ENCODE measurements at places on chromosomes 4 and X.
A peak's percentile ranks its signal among the peaks of the same experiment; 100 is the strongest.

GRCh38 chr4:4865705-4866123 is 6.2 kb downstream of the MSX1 start:
- DNase-seq: no peak

DNA sequence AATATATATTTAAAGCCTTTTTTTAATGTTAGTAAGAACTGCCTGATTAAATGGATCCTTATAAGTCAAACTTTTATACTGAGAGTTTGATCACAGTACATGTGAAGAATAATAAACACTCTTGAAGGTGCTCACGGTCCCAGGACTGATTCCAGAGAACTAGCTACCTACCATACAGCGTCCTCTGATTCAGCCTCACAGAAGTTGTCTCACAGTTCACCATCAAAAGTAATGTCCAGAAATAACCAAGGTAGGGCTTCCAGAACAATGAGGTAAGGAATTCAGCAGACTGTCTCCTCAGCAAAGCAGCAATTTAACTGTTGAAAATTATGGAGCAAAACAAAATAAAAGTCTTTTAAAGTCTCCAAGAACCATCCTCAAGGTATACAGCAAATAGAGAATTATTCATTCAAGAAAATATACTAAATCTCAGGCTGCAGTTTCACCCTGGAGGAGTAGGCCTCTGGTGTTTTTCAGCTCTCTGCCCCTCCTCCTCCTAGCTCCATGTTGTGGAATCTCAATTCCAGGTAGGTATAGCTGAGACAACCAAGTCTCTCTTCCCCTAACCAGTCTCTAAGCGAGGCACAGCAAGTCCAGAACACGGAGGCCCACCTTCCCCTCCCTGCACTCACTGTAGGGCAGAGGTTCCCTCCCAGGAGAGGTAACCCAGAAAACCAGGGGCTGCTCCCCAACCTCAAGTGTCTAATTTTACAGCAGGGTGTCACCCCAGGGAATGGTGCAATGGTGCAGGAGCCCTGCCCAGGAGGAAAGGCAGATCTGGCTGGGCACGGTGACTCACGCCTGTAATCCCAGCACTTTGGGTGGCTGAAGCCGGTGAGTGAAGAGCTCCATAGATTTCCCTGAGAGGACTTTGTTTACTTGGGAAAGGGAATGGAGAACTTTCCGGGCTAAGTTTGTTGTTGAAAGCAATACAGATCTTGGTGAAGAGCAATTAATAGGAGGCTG is 28.6 kb downstream of the FAM241A start:
- no peak for DNase-seq

- no peak for DNase-seq
These were observed 410.0 kb upstream of the NR3C2 start for GRCh38 chr4:148852092-148852699.

DNA sequence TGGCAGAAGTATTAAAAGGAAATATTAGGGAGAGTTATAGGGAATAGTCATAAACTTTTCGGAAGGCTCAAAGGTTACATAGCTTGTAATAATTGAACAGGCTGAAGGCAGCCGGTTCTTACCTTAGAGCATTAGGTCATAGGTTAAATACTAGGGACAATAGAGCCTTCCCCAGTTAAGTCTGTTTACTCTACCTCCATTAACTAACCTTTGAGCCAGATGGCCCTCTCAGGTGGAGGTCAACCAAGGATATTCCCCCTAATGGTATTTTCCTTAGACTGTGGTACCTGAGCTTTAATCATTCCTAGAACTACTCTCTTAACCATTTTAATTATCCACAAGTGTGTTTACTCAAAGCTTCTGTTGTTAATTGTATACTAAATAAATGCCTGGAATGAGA is 920.9 kb upstream of the PABPC4L start:
- DNase-seq: no peak

- no peak for DNase-seq
These were observed 714.2 kb downstream of the RPA4 start for GRCh38 chrX:97597954-97598353.

- no peak for DNase-seq
These were observed 10.9 kb downstream of the GAB3 start for GRCh38 chrX:154739952-154740465.

- DNase-seq: no peak
These were observed 226.5 kb upstream of the FGF13 start for GRCh38 chrX:138938003-138938402.

DNA sequence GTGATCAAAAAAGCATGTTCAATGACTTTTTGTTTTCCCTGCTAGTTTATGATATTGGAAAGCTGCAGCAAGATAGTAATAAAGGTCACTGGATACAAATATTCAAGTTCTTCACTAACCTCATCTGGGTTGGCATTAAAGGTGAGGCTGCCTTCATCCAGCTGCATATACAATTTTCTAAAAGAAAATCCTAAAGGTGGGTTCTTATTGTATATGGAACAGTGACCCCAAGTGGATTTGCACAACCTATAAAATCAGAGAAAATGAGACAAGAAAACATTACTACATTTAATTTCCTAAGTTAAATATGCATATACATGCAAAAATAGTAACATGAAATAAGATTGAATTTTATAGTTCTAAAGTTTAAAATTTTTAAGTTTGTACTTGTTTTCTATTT is 23.9 kb downstream of the FBXO8 start:
- DNase-seq: no peak

GRCh38 chr4:7838136-7838782 is 101.4 kb downstream of the AFAP1 start:
- DNase-seq: no peak

DNA sequence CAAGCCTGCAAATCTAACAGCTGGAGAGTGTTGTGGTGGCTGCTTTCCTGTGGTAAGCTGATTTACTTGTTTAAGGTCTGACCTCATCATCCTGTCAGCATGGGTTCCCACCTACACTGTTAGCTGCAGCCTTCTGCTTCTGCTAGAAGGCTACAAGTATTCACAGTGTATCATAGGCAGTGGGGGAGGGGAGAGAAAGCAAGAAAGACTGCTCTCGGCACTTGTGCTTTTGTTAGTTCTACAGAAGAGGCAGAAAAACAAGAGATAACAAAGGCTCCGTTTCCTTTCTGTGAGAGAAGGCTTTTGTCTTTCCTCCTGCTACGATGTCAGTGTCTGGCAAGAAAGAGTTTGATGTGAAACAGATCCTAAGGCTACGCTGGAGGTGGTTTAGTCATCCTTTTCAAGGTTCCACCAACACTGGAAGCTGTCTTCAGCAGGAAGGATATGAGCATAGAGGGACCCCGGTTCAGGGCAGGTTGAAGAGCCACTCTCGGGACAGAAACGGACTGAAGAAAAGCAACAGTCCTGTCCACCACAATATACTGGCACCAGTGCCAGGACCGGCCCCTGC is at the start of gene KLHL4:
TSS of gene KLHL4 (plus strand) at position 232 of the 571 bp plus-strand sequence. CDS start at position 324, 92 bp downstream.
- peak; percentile 69 for DNase-seq

DNA sequence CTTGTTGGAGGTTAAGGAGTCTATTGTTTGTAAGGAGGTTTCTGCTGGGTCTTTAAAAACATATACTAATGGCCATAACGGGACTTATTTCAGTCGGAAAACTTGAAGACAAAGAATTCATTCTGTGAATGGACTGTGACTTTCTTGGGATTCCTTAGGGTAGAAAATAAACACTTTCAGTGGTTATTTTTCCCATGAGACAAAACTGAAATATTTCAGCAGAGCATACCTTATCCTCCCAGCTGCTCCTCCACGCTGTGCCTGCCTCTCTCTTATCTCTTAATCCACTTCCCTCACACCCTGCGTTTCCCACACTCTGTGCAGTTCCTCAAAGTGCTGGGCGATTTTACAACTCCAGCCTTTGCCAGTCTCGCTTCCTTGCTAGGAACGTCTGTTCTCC is 47.1 kb upstream of the SORBS2 start:
- DNase-seq: no peak

- DNase-seq: no peak
These were observed 33.1 kb downstream of the NSUN7 start for GRCh38 chr4:40782876-40783275.

- DNase-seq: peak; percentile 29
These were observed 41.0 kb downstream of the IRF2 start for GRCh38 chr4:184433258-184433892.

- DNase-seq: peak; percentile 23
These were observed 76.1 kb downstream of the CHST7 start for GRCh38 chrX:46649421-46650260.

DNA sequence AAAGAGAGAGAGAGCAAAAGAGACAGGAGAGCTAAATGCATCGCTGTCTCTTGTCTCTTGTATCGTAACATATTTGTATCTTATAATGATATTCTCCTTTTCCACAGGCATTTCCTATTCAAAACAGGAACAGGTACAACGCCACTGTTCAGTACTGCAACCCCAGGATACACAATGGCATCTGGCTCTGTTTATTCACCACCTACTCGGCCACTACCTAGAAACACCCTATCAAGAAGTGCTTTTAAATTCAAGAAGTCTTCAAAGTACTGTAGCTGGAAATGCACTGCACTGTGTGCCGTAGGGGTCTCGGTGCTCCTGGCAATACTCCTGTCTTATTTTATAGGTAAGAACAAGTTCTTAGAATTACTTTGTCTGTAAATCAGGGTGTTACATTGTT is 288.6 kb downstream of the DCTD start:
- DNase-seq: no peak

GRCh38 chrX:19793471-19793870 is 93.9 kb downstream of the SH3KBP1 start:
- no peak for DNase-seq

GRCh38 chrX:50333308-50333707 is 128.7 kb downstream of the CCNB3 start:
- DNase-seq: no peak

DNA sequence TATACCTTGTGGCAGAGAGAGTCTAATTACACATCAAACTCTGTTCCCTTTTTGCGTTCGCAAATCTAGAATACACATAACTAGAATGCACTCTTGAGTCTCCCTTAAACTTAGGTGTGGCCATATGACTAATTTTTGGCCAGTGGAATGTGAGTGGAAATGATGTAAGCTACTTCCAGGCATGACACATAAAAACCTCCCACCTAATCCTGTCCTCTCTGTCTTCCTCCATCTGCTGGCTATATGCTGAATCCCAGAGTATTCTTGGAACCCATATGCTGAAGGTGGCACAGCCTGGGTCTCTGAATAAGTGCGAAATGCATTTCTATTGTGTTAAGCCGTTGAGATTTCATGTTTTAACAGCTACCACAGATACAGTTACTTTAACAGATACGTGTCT is 269.9 kb upstream of the NRK start:
- no peak for DNase-seq

DNA sequence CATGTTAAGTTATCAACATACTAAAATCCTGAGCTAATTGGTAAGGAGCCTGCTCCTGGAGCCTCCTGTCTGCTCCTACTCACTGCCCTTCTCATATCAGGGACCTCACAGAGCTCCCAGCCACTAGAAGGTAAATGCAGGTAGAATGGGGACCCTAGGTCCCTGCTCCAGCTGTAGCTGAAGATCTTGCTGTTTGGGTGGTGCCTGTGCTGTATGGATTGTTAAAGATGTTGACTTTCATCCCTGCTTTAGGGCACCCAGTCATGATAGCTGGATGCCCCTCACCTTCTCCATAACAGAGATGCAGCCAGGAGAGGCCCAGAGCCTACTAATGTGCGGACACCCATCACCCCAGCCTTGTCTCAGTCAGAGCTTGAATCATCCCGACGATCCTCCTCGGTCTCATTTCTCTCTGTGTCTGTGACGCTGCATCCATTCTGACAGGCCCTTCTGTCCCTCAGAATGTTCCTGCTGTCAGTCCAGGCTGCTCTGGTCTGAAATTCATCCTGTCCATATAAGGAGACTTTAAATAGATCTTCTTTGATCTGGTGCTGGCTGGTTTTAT is 341.7 kb upstream of the GATB start:
- DNase-seq: no peak

GRCh38 chrX:15646543-15646942 is 18.1 kb downstream of the CLTRN start:
- DNase-seq: no peak

GRCh38 chr4:177986236-177986635 is 544.0 kb upstream of the AGA start:
- no peak for DNase-seq

All from head of caudate nucleus (tissue), 42 donors.